Ovary (tissue), 10 donors: ENCODE measurements at places on chromosomes 11 and 22. TPM values are rescaled to one million over a fixed set of nuclear protein-coding genes. Genes with fewer than 3 reads are reported as not detected.

DNA sequence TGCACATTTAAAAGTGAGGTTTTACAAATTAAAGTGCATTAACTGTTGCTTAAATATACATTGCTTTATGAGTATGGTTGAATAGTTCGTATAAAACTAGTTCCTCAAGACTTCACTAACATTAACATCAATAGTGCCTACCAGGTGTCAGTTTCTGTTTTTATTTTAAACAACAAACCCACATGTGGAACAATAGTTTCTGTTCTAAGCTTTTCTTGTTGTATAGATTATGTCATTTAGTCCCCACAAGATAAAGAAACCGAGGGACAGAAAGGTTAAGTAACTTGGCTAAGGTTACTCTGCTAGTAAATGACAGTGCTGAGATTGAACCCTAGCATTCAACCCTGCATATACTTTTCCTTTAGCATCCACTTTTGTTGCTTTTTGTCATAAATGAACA is 41.4 kb upstream of the ST14 start:
- DNase-seq: no peak

DNA sequence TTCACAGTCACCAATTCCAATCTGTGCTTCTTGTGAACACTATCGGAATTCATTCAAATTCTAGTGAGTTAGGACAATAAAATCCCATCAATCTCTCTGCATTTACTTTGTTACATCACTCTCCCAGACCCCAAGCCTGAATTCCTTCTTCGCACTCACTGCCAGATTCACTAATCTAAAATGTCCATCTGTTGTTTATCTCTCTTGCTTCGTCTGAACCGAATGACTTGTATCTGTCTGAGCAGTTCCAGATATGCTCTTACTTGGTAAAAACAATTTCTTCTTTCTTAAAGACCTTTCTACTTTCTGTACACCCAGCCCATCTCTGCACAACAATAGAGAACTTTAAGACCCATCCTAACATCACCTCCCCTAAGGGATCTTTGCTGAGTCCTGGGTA is 7.0 kb downstream of the MMP10 start:
- DNase-seq: no peak

DNA sequence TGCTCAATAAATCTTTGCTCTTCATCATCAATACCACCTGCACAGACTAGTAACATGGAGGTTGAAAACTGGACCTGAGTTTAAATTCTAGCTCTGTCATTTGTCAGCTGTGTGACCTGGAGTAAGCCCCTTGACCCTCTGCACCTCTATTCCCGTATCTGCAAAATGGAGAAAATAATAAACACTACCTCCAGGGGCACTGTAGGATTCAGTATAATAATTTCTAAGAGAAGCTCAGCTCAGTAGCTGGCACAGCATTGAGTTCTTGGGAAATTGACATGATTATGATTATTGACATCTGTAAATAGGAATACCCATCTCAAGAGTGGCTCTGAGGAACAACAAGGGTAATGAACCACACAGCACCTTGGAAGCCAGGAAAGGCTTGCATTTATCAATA is 78.4 kb downstream of the MN1 start:
- no peak for DNase-seq

GRCh38 chr11:70522309-70522592 is 123.9 kb downstream of the CTTN start:
- DNase-seq: no peak

DNA sequence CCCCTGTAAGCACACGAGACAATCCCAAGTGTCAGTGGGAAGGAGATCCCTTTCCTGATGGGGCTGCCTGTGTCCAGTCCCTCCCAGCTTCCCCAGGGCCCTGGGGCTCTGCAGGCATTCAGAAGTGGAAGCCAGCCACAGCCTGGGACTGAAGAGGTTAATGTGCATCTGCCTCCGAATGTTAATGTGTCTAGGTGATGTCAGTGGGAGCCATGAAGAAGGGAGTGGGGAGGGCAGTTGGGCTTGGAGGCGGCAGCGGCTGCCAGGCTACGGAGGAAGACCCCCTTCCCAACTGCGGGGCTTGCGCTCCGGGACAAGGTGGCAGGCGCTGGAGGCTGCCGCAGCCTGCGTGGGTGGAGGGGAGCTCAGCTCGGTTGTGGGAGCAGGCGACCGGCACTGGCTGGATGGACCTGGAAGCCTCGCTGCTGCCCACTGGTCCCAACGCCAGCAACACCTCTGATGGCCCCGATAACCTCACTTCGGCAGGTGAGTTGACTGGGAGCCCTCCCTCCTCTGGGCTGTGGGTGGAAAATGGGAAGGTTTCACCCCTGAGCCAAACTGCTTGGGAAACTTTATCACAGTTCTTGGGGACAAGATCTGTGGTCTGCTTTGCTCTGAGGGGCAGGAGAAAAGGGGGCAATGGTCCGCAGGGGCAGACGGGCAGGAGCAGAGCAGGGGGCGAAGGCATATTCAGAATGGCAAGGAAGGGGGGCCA is at the start of gene MCHR1:
Gene MCHR1 (plus strand): TSS at position 236 of the 715 bp plus-strand sequence. CDS start 169 bp downstream, at position 405.
- DNase-seq: no peak

GRCh38 chr11:31981457-31981856 is 109.4 kb upstream of the RCN1 start:
- DNase-seq: no peak

DNA sequence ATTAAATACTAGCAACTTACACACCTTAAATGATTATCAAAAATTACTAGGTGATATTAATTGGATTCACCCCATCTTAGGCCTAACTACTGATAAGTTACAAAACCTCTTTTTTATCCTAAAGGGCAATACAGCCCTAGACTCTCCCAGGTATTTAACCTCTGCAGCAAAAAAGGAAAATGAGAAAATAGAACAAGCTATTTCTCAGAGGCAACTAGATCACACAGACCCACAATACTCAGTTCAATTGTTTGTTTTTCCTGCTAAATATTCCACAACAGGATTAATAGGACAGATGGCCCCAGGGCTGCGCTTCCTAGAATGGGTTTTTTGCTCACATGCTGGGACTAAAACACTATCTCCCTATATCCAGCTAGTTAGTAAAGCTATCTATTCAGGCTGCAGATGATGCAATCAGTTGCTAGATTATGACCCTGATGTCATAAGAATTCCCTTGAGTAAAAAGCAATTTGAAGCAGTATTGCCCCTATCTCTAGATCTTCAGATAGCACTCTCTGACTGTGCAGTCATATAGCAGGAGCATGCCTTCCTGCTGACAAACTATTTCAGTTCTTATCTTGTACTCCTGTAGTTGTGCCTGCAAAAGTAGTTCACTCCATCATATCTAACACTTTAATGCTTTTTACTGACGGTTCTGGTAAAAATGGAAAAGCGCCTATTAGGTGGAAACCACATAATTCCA is 1595.5 kb upstream of the TENM4 start:
- DNase-seq: no peak

- DNase-seq: no peak
Observed at GRCh38 chr22:31956360-31956759, 12.0 kb downstream of the YWHAH start.

- no peak for DNase-seq
Observed at GRCh38 chr11:111285189-111286091, 12.9 kb upstream of the POU2AF3 start.

- DNase-seq: no peak
Observed at GRCh38 chr11:116371146-116371545, 401.6 kb downstream of the BUD13 start.

DNA sequence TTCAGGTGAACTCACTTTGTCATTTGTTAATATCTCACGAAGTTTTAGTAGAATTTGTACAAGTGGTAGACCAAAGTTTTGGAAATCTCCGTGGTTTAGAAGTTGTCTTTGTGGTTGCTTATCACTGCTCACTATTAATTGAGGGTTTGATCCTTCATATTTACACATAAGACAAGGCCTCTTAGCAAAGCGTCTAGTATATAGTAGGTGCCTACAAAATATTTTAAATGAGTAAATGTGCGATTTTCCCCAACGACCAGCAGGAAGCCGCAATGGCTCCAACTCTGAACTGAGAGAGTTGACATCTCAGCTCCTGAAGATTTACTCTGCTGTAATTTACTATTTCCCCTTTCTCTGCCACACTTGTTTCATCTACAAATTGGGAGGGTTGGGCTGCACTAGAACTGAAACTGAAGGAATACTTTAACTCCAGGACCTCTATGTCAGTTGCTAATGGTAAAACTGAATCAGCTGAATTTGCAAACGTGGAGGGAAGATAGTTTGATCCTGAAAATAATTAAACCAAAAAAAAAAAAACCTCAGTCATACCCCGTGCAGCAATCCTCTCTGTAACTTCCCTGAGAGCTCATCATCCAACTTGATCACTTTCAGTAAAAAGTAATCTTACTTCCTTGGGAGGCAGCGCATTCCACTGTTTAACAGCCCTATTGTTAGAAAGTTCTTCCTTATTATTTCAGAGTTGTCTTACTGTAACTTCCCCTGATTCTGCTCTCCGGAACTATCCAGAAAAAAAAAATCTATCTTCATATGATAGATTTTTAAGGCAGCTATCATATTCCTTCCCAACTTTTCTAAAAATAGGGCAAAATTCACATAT is 1.3 kb upstream of the SBF2 start:
- DNase-seq: no peak

DNA sequence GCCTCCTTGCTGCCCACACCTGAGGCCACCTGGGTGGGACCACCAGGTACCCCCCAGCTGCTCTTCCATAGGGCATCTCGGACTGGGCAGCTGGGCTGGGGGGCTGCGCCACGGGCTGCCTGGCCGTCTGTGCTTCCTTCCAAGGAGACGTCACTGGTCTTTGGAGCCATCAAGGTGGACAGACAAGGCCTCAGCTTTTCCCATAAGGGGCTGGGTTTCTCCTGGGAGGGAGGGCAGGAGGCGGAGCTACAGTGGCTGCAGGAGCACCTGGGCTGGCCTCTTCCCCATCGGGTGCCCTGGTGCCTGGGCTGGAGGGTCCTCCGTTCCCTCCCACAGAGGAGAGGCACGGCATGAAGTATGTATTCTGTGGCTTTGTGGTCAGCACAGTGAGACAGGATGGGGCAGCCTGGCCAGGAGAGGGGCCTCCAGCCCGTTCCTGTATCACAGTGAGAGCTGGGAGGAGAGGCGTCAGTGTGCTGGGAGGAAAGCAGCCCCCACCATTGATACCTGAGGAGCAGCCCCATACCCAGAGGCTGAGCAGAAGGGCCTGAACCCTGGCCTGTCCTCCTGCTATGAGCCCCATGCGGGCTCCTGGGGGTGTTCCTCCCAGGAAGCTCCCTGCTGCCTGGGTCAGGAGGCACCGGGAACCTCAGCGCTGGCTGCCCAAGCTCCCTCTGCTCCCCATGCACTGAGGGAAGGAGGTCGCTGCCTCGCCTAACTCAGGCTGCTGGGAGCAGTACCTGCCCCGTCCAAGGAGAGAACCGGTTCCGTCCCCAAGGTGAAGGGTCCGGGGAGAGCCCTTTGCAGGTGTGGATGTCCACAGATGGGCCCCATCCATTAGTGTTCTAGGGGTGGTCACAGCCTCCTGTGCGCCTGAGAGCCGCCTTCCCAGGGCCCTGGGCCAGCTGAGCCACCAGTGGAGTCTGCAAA is 1075.0 kb downstream of the BRD1 start:
- no peak for DNase-seq

- no peak for DNase-seq
Observed at GRCh38 chr11:125938418-125938817, 7.4 kb upstream of the VSIG10L2 start.

GRCh38 chr11:13118194-13118593 is 109.1 kb downstream of the RASSF10 start:
- no peak for DNase-seq

DNA sequence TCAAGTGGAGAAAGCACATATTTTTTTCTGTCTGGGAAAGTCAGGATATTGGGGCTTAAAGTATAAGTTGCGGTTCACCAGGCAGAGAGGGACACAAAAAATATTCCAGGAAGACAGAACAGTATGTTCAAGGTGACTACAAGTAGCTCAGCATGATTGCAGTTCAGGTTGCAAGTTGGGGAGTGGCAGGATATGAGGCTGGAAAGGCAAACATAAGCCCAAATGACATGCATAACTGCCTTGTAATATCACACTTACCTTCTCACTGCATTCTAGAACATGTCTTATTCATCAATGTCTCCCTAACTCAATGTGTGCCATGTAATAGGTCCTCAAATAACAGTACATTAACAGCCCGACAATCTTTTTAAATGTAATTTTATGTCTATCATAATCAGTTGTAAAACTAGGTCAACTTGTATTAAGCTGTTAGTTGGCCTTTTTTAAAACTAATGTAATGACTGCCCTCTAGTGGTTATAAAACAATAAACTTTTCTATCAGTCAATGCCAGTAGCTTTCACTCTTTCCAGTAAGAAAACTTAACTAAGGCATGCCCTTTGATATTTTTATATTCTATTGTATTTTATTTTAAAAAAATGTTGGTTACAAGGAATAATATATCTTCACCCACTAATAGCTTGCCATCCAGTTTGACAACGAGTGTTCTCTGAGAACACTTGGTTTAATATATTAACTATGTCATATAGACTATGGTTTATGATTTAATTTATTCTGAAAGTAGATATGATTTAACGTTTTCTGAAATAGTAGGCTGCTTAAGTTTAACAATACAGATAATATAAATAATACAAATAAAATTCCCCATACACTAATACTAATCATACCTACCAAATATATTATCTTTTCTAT is 39.4 kb upstream of the CFAP300 start:
- DNase-seq: no peak

GRCh38 chr22:49333206-49333605 is 494.5 kb downstream of the BRD1 start:
- no peak for DNase-seq

The PLET1 gene
- not detected for total RNA-seq

The ZNF143 gene
- total RNA-seq: 36.1 TPM

The RAG2 gene
- total RNA-seq: not detected

The KCNJ5 gene
- 0.72 TPM for total RNA-seq

The NLRP6 gene
- 0.20 TPM for total RNA-seq

The MALAT1 gene
- total RNA-seq: 11,636 TPM

The HTATIP2 gene
- 15.8 TPM for total RNA-seq

The NTM gene
- 0.27 TPM for total RNA-seq

The TRABD gene
- total RNA-seq: 27.2 TPM

The STK33 gene
- 29.8 TPM for total RNA-seq

The TMA7B gene
- total RNA-seq: not detected

The CASP1 gene
- total RNA-seq: 13.7 TPM

The MYBPC3 gene
- total RNA-seq: not detected
